ENCODE measurements at places on chromosomes 3 and 15. TPM values are rescaled to one million over a fixed set of nuclear protein-coding genes. Genes with fewer than 3 reads are reported as not detected.

- no peak overlapping the region for H3K4me3 ChIP-seq
- no peaks in the 10 kb centered on the region for H3K4me1 ChIP-seq
- no peaks in the 10 kb centered on the region for H3K36me3 ChIP-seq
- no peaks in the 10 kb centered on the region for H3K27me3 ChIP-seq
- DNase-seq, result no peak
- H3K27ac ChIP-seq, result no peak overlapping the region
Measured at GRCh38 chr3:37580237-37580636, 281.4 kb upstream of the CTDSPL start.

DNA sequence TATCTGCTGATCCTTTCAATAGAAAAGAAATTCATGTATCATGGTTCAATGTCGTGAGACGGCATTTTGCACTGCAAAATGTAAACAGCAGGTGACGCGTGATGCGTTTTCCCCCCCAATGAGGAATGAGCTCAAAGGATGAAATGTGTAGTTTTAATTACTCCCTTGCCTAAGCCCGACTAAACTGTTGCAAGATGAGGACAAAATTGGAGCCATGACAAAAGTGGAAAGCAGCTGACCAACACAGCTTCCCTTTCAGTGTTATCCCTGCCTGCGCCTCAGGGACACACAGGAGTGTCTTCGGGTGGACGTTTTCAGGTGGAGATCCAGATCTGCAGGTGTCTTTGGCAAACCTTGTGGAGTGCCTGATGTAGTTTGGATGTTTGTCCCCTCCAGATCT, 92.0 kb downstream of the GABRG3 start:
- no peaks in the 10 kb centered on the region for H3K27me3 ChIP-seq
- no peak for DNase-seq
- H3K4me1 ChIP-seq, result no peaks in the 10 kb centered on the region
- H3K4me3 ChIP-seq, result no peak overlapping the region
- no peak overlapping the region for H3K27ac ChIP-seq

DNA sequence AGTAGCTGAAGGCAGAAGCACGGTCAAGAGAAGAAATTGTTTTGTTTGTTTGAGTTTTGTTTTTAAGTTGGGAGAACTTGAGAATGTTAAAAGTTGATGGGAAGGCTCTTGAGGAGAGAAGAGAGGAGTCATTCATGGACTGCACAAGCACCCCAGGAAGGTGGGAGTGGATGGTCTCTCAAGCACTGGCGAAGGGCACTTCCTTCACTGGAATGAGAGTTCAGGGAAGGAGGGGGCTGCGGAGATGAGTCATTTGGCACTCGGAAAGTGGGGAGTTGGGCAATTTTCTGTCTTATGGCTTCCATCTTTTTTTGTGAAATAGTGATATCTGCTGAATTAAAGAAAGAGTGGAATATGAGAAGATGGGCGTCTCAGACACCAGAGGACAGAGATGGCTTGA, 66.0 kb downstream of the ATP13A4 start:
- H3K4me3 ChIP-seq, result no peak overlapping the region
- H3K4me1 ChIP-seq, result no peaks in the 10 kb centered on the region
- no peaks in the 10 kb centered on the region for H3K27me3 ChIP-seq
- DNase-seq, result no peak
- H3K36me3 ChIP-seq, result no peaks in the 10 kb centered on the region

DNA sequence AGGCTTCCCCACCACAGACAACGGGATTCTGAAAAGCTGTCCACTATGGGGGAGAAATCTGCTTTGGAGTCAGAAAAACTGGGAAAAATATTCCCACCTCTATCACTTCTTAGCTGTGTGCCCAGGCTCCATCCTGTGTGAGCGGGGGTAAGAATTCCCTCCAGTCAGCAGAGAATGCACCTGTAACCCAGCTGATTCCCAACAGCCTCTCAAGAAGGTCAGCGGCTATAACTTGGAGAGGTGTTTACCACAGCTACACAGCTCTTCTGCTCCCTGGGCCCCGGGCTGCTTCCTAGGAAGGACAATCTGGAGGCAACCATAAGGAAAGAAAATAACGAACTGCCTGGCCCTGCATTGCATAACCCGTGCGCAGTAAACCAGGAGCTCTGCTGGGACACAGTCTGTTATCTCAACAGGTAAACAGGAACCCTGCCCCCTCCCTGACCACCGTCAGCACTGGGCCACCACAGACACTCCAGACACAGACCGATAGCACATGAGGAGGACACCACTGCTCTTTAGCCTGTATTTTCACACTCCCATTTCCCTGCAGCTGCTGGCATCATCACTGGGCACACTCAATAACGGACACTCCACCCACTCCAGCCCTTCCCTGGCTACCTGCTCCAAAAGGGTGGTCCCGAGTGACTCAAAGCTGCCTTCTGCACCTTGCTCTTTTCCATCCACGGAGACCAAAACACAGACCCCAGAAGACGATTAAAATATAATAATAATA, 2.1 kb downstream of the RAB43 start:
- DNase-seq, result peak; percentile 12
- peak overlapping the region; percentile 35 for H3K4me3 ChIP-seq
- no peaks in the 10 kb centered on the region for H3K36me3 ChIP-seq

- no peak overlapping the region for H3K27ac ChIP-seq
- H3K36me3 ChIP-seq, result no peaks in the 10 kb centered on the region
- H3K4me3 ChIP-seq, result no peak overlapping the region
- no peak for DNase-seq
- H3K27me3 ChIP-seq, result no peaks in the 10 kb centered on the region
Measured at GRCh38 chr15:74278207-74278606, 42.1 kb downstream of the CCDC33 start.

The CLRN1 gene
- not detected for total RNA-seq

The EFHB gene
- 12.5 TPM for total RNA-seq

- no peak overlapping the region for H3K27ac ChIP-seq
- no peak overlapping the region for H3K4me3 ChIP-seq
- DNase-seq, result no peak
- no peaks in the 10 kb centered on the region for H3K4me1 ChIP-seq
- no peaks in the 10 kb centered on the region for H3K27me3 ChIP-seq
- H3K36me3 ChIP-seq, result no peaks in the 10 kb centered on the region
Measured at GRCh38 chr3:25938566-25939325, 148.9 kb downstream of the OXSM start.

GRCh38 chr3:53792866-53793265, 53.4 kb downstream of the CHDH start:
- H3K36me3 ChIP-seq, result no peaks in the 10 kb centered on the region
- H3K27ac ChIP-seq, result no peak overlapping the region
- DNase-seq, result peak; percentile 42
